ENCODE measurements at places on chromosomes 7 and 10.

DNA sequence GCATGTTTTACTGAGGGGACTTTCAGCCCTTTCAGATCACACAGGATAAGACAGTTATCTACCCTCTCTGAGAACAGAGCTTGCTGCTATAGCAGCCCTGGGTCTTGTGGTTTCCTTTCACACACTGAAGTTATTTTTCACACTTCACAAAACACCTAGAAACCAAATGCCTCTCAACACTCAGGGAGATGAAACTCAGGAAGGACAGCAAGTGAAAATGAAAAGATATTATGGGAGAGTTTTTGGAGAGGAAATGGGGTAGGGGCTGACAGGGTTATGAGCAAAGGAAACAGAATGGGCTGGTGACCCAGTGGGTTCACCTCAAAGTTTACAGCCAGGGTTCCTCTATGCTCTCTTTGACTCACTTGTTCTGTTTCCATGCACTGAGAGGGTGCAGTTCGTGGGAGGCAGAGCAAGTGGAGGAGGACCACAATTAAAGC lies 17.0 kb upstream of the GIMAP2 start:
- no peak for DNase-seq

DNA sequence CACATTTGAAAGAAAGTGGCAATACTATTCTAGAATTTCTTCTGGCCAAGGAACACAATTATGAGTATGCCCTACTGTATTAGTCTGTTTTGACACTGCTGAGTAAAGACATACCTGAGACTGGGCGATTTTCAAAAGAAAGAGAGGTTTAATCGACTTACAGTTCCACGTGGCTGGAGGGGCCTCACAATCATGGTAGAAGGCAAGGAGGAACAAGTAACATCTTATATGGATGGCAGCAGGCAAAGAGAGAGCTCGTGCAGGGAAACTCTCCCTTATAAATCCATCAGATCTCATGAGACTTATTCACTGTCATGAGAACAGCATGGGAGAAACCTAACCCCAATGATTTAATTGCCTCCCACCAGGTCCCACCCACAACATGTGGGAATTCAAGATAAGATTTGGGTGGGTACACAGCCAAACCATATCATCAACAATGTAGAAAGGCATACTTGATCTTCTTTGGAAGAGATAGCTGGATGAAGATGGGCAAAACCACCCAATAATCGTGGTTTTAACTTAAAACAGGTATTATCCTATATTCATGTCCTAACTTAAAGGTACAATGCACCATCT lies 113.9 kb downstream of the ETV1 start:
- DNase-seq, result no peak

GRCh38 chr10:105585171-105585570 lies 944.1 kb downstream of the SORCS3 start:
- DNase-seq, result peak; percentile 4

GRCh38 chr10:52814506-52814905 lies 41.9 kb upstream of the MBL2 start:
- DNase-seq, result no peak

DNA sequence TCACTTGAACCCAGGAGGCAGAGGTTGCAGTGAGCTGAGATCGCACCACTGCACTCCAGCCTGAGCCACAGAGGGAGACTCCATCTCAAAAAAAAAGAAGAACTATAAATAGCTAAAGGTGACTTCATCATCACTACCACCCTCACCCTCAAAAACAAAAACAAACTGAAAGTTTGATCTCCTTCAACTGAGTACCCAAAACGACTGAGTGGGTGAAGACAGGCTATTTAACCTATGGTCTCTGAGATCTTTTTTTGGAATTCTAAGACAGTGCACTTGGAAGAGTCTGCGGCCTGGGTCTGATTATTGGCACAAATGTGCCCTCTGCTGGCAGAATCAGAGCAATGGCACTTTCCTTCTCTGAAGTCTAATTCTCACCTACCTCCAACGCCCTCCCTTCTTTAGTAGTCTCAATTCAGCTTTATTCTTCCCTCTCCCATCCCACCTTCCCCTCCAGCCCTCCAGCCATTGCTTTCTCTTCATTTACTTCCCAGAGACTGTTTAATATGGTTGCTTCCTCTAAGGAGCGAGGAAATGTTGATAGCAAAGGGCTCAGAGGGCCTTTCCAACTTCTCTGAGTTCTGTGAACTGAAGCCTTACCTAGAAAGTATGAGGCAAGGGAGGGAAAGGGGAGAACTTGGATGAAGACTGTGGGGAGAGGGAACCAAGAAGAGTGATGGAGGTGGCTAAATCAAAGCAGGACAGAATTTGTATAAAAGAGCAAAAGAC lies 2.9 kb upstream of the MYOZ1 start:
- DNase-seq, result peak; percentile 73

DNA sequence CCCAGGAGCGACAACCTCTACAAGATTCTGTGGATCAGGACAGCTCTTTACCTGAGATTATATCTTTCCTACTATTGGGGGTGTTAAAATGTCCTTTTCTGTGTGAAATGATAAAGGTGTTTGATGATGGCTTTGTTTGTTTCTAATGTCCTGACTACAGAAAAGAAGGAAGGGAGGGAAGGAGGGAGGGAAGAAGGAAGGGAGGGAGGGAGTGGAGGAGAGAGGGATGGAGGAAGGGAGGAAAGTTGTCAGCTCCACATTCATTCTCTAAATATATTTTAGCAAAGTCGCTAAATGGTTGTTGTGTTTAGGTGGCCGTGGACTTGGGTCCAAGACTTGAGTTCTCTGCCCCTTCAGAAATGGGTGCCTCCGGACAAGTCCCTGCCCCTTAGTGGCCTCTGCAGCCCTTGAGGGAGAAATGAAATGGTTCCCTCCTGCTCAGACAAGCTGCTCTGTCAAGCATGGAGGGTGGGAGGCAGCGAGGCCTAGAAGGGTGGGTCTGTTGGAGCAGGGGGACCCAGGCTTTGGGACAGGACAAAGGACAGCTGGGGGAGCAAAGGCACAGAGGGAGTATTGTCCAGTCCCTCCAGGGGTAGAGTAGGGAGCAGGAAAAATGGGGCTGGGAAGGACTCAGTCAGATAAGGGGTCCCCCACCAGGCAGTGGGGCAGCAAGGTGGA lies 4.4 kb downstream of the RGS10 start:
- no peak for DNase-seq

- no peak for DNase-seq
Observed at GRCh38 chr10:130774871-130775270, 536.6 kb downstream of the TCERG1L start.

DNA sequence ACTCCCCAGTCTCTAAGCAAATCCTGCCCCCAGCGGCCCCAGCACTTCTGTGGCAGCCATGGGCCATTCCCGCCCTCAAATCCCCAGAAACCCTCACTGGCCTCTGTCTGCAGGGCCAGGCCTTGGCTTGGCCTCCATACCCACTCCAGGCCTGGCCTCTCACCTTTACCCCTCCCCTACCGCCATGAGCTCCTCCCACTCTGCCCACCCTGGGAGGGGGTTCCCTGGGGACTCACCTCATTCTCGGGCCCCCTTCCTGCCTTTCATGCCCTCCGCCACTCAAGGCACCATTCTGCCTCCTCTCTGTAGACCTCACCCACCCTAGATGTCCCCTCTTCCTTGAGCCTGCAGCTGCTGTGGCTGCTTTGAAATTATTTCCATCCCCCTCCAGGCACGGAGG lies 41.0 kb downstream of the PRF1 start:
- DNase-seq, result no peak

DNA sequence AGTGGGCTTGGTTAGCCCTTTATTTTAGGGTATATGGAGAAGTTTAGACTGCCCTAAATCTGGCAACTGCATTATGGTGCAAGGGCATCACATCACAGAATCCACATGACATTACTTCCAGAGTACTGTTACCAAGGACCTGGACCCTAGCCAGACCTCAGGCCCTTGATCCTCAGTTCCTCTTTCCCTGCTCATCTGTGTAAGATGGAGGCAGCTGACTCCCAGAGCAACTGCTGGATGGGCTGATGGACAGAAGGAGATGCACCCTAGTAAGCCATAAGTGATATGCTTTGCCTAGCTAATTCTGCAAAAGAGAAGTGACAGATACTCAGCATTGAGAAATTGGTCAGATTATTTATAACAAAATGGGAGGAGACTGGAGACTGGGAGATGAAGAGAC lies 131.7 kb downstream of the DYNC1I1 start:
- DNase-seq, result no peak

- no peak for DNase-seq
Observed at GRCh38 chr10:92991513-92991912, 69.1 kb upstream of the CYP26C1 start.

- DNase-seq, result no peak
Observed at GRCh38 chr10:28906415-28906814, 229.1 kb downstream of the BAMBI start.

GRCh38 chr10:89744026-89744425 lies 42.6 kb downstream of the KIF20B start:
- DNase-seq, result no peak

DNA sequence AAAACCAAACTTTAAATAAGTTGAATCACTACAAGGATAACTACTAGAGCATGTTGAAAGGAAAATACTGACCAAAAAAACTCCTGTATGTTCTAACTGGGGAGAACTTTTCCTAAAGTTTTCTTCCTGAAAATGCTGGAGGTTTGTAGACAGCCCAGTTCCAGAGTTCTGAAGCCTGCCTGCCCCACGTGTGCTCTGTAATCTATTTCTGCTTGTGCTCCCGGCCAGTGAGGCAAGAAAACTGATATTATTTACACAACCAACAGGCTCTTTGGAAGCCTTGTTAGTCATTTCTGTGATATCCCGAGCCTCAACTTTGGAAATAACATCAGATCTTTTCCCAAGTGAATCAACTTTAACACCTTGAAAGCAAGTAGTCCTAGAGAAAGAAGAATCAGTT lies 46.7 kb downstream of the ZFAND4 start:
- no peak for DNase-seq

DNA sequence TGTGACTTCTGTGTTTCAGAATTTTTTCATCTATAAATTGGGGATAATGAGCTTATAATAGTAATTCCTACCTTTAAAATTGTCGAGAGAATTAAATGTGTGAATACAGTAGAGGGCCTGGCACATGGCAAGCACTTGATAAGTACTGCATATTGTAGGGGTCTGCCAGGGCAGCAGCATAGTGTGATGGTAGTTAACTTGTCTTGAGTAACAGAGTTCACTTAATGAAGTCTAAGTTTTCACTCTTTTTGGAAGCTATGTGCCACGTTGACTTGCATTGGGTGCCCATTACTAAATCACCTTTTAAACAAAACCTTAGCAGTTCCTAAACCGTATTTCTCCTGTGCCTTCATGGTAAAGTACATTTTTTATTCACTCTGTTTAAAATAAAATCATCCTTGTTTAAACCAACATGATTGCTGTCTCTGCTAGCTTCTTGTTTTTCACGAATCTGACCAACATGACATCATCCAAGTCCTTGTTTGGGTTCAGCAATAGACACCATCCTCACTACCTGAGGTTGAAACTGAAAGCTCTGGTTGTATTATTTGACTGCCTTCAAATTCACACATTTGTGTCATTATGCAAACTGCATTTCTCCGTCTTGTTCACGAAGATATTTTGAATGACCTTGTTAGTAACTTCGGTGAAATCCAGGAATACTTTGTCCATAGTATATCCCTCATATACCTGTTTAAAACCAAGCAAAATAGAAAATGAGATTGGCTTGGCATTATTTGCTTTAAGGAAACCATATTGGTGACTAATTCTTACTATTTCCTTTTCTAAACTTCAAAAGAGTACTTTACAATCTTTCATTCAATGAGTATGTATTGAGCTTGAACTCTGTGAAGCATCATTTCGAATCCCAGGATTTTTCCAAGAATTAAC lies 340.2 kb downstream of the SUGCT start:
- DNase-seq, result no peak

GRCh38 chr10:13928451-13928850 lies 341.7 kb downstream of the PRPF18 start:
- no peak for DNase-seq

GRCh38 chr7:50396856-50397255 lies 53.3 kb downstream of the FIGNL1 start:
- DNase-seq, result no peak

- DNase-seq, result peak; percentile 41
Observed at GRCh38 chr10:44240584-44241205, 144.2 kb downstream of the CXCL12 start.

- no peak for DNase-seq
Observed at GRCh38 chr7:1548438-1548831, 7.6 kb downstream of the TMEM184A start.

DNA sequence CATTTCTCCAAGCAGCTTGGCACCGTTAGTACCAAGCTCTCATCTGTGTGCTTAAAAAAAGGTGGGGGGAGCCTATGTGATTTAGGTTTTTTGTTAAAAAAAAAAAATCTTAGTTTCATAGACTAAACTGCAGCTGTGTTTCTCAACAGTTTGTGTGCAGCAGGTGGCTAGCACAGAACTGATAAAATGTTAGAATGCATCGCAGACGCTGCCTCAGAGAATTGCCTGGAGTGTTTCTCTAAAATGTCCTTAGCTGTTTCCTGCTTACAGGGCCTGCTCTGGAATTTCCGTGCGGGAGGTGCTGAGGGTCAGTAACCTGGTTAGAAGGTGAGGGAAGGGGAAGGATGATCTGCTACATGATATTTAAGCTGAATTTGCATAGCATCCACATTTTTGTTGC lies 268.9 kb downstream of the PLXDC2 start:
- DNase-seq, result no peak

GRCh38 chr10:18554479-18554878 lies 96.9 kb downstream of the NSUN6 start:
- DNase-seq, result no peak

- DNase-seq, result peak; percentile 53
Observed at GRCh38 chr10:67837541-67838314, at the start of gene DNAJC12. Gene DNAJC12, minus strand, starts transcription at chr10:67838188. Its CDS starts 177 bp downstream, at chr10:67838011.

DNA sequence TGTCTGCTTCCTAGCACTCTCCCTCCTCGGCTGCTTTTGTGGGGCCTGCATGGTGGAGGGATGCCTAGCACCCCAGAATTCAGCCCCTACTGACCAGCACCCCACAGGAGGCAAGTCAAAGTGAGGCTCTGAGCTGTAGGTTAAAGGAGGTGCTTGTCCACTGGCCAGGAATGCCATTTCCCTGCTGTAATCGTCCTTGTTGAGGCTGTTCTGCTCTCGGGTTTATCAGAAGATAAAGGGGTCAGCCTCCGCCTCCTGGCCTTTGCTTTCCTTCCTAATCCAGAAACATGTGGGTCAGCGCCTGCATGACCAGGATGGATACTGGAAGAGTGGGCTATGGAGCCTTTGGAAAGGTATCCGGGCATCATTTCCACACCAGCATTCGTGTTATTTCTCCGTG lies 98.9 kb downstream of the MKI67 start:
- no peak for DNase-seq

DNA sequence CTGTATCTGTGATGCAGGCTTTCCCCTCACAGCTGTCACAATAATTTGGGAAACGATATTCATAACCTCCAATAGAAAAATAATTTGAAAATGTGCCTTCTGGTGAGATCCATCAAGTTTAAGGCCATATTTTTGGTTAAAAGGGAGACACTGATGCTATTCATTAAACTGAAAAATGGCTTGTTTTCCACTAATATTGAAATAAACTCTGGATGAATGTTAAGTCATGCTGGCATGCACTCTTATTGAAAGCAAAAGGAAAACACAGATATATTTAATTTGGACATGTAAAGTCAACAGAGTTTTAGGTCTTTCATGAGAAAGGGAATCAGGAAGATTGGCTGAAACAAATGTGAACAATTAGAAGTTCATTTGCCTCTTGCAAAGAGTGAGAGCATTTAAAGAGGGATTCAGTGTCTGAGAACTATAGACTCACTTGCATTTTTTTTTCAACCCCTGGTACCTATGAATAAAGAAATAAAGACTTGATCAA lies 879.2 kb downstream of the LRMDA start:
- DNase-seq, result no peak

- no peak for DNase-seq
Observed at GRCh38 chr7:114851406-114852061, 70.4 kb upstream of the MDFIC start.

- no peak for DNase-seq
Observed at GRCh38 chr10:111440501-111440900, 363.7 kb downstream of the ADRA2A start.

GRCh38 chr10:103244666-103245271 lies 918 bp upstream of the RPEL1 start:
- DNase-seq, result peak; percentile 77

Measured in A172 (cell line).